Stimulated activated CD8-positive, alpha-beta memory T cell treated with anti-CD3 and anti-CD28 coated beads, Interleukin-4, amount 100 ng/mL, for 24 hours (primary cell): ENCODE measurements at places on chromosomes 5 and 9.

DNA sequence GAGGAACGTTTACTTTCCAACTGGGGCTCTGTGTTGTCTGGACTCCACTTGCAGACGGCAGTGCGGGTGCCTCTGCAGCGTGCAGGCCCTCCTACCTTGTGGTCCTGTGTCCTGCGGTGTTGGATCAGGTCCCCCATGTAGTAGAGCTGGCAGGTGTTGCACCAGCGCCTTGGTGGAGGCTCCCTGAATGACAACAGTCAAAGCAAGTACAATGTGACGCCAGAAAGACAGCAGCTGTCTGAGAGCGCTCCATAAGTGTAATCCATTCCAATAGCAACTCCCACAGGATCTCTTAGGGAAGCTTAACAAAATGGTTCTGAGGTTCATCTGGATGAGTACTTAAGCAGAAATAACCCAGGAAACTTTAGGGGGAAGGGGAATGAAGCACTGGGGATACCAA is 9.9 kb downstream of the BBLN start:
- no peak for DNase-seq

- DNase-seq = no peak
Observed at GRCh38 chr5:158647264-158647663, 452.5 kb downstream of the EBF1 start.

GRCh38 chr9:100011062-100011681 is 87.6 kb downstream of the ERP44 start:
- no peak for DNase-seq

GRCh38 chr5:61342071-61342501 is 10.0 kb downstream of the ZSWIM6 start:
- DNase-seq = no peak

GRCh38 chr9:92669527-92669889 is 423 bp downstream of the IPPK start:
- peak; percentile 18 for DNase-seq

- no peak for DNase-seq
Observed at GRCh38 chr5:177371120-177372033, 12.9 kb upstream of the SLC34A1 start.

DNA sequence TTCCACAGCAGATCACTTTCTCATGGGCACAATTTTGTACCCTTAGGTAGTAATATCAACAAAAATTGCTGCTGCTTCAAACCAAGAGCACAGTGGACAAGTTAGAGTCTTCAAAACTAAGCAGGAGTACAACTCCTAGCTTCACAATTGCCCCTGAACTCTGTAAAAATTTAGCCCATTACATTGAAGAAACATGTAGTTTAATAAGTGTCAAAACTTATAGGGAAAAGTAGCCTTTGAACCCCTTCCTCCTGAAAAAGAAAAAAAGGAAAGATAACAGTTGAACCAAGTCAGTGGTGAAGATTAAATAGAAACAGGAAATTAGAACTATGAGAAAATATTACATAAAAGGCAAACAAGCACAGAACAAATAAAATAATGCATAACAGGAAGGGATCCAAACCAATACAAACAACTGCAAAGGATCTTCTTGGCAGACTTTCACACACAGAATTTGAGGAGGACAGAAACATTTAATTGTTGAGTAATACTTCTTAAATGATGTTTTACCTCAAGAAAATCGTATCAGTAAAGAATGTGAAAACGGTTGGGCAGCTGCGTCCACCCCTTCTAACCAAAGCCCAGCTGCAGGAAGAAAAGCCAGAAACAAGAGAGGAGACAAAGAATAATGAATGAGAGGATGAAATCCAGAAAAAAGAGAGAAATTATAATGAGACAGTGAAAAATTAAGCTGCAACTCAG is 636.0 kb downstream of the NR2F1-AS1 start:
- no peak for DNase-seq

GRCh38 chr9:113675475-113675941 is 200.6 kb upstream of the ZNF618 start:
- no peak for DNase-seq

GRCh38 chr5:71838286-71838685 is 119.2 kb downstream of the CARTPT start:
- no peak for DNase-seq

GRCh38 chr5:148866024-148866423 is 39.6 kb downstream of the ADRB2 start:
- no peak for DNase-seq

GRCh38 chr9:92807031-92807756 is 42.6 kb upstream of the BICD2 start:
- DNase-seq = no peak

- DNase-seq = no peak
Observed at GRCh38 chr9:81669866-81670265, 19.5 kb downstream of the TLE1 start.

DNA sequence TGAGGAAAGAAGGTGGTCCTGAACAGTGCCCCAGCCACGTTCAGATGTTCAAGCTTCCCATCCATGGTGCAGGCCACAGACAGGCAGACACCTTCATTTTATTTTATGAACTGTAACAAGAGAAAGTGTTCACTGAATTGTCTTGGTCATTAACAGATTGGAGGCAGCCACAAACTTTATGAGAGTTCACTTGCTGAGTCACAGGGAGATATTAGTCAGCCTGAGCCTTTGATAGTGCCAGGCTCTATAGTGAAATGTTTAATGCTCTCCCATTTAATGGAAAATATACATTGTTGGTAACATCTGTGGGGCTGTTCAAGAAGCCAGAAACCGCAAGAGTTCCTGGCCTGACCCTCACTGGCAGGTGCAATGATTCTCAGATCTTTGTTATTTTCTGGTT is 237.0 kb downstream of the TENT4A start:
- DNase-seq = no peak

GRCh38 chr5:157182143-157182757 is 1.6 kb downstream of the ITK start:
- DNase-seq = no peak

DNA sequence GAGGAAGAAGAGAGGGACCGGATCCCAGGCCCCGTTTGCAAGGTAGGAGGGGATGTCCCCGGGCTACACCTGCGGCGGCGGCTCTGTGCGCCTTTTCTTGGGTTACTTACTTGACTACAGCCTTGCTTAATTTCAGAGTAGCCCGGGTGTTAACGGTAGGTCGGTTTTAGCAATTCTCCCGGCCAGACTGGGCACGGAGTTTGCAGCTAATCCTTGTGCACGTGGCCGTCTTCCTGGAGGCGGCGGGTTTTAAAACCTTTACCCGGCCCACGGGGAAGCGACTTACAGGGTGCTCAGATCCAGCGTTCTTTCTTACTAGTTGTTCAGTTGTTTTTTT is 313 bp downstream of the BRIX1 start:
- DNase-seq = peak; percentile 13

DNA sequence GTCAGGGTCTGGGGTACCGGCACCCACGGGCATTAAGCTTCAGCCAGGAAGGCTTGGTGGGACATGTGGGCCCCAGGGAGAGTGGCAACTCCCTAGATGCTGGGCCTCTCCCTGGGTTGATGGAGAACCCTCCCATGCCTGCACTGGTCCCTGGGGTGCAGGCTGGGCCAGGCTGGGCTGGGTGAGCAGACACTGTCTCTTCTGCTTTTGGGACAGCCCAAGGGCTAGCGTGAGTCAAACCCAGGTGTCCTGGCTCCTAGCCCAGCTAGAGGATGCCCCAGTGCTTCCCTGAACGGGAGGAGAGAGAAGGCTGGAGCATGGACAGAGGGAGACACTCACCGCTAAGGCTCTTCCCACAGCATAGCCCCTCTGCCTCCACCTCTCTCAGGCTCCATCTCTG is 5.7 kb upstream of the AQP7 start:
- no peak for DNase-seq

DNA sequence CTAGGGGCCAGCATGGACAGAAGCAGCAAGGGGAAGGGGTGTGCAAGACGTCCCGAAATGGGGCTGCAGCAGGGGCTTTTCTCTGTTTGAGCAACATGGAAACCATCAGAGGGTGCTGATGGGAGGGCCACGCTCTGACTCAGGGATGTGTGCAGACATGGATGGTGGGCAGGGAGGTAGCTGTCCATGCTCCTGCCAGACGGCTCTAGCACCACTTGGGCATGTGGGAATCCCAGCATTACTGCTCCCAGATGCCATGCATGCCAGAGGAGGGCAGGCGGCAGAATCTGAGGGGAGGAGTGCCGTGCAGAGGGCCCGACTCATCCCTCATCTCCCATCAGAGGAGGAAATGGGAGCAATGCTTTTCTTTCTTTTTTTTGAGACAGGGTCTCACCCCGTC is 45.6 kb upstream of the SLC25A51 start:
- DNase-seq = no peak

- no peak for DNase-seq
Observed at GRCh38 chr5:132059043-132059695, 1.3 kb upstream of the IL3 start.

- no peak for DNase-seq
Observed at GRCh38 chr9:73527521-73527920, 375.9 kb downstream of the ANXA1 start.

DNA sequence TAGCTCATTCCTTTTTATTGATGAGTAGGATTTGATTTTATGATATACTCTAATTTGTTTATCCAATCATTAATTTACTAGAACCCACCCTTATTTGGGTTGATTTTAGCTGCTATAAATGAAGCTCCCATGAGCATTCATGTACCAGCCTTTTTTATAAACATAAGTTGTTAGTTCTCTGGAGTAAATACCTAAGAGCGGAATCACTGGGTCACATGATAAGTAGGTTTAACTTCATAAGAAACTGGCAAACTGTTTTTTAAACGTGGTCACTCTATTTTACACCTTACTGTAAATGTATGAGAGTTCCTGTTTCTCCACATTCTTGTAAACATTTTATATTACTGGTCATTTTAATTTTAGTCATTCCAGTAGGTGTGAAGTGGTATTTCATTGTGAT is 364.6 kb downstream of the NPR3 start:
- DNase-seq = no peak

DNA sequence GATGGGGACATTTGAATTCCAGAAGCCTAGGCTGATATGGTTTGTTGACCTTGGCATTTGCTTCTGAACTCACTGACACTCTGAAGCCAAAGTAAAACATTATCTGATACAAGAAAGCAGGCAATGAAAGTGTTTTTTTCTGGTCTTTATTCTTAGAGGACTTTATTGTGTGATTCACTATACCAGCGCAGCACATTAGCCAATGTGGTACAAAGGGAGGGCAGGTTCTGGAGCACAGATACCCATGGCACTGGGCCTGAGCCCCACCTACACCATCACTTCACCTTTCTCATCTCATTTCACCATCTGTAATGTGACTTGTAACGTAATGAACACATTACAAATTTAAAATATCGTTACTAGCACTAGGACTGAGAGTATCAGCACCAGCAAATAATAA is 89.7 kb upstream of the ZNF366 start:
- DNase-seq = no peak

DNA sequence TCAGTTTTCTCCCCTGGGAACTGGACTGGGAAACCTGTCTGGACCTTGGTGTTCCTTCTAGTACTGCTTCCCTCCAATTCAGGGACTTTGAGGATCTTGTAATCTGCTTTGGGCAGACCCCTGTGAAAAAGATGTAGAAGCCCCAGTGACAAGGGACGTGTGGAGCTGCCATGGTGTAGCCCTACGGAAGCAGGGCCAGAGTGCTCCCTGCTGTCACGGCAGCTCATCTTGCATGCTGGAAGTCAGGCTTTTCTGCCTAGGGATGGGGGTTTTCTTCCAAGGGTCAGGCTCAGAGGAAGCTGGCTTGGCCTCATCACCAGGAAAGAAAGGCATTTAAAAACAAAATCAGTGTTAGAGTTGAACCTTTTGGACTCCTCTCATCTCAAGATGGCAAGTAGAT is 86.4 kb downstream of the AMBP start:
- no peak for DNase-seq

DNA sequence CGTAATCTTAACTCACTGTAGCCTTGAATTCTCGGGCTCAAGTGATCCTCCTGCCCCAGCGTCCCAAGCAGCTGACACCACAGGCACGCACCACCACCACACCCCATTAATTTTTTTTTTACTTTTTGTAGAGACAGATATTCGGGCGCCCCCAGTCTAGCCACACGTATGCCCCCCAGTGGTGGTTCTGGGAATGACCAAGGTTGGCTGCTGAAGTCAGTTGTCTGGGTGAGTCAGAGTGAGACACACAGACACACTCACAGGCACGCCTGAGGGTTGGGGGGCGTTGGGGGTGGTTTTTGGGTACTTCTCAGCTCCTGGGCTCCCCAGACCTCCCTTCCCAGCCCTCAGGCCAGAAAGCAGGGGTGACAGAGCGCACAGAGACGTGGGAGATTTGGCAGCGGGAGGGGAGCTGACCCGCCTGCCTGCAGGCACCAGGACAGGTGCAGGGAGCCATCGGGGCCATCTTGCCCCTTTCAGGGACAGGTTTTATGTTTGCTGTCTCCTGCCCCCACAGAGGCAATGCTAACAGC is 4.2 kb upstream of the ENTPD8 start:
- DNase-seq = peak; percentile 75

GRCh38 chr5:36365896-36366295 is 64.2 kb upstream of the RANBP3L start:
- no peak for DNase-seq

GRCh38 chr5:113118765-113119164 is 142.2 kb downstream of the DCP2 start:
- DNase-seq = no peak

DNA sequence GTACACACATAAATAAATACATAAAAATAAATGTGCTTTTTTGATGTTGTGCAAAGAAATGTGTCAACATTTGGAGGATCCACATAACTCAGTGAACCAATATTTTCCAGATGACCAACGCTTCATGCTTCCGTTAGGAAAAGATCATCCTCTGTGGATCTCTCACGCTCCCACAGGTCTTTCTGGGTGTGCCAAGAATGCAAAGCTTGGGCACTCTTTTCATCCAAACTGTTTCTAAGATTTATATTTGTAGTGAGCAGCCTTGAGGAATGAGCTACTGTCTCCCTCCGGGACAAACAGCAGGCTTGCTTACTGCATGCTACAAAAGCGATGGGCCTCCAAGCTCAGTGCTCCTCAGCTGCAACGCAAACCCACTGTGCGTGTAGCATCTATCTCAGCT is 46.2 kb upstream of the RUFY1 start:
- no peak for DNase-seq

GRCh38 chr5:128007939-128008338 is 75.6 kb upstream of the SLC12A2 start:
- DNase-seq = no peak

GRCh38 chr5:76608833-76609232 is 14.4 kb downstream of the F2RL2 start:
- DNase-seq = no peak

DNA sequence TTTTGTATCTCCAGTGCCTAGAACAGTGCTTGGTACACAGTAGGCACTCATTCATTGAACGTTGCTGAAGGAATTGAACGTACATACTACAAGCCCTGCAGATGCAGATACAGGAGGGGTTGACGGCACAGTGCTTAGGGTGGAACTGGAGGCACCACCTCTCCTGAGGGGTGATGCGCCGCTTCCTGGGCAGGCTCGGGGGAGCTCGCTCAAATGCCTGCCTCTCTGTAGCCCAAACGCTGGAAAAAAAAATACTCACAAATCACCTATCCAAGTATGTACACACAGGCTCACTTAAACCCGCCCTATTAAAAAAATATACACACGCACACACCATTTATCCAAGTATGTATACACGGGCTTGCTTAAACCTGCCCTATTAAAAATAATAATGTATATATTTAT is 536 bp upstream of the COMMD10 start:
- DNase-seq = no peak

GRCh38 chr9:14271093-14271673 is 42.8 kb downstream of the NFIB start:
- DNase-seq = no peak

GRCh38 chr9:128669786-128670185 is 13.1 kb upstream of the DYNC2I2 start:
- DNase-seq = no peak

- no peak for DNase-seq
Observed at GRCh38 chr9:37792122-37792521, 7.3 kb upstream of the EXOSC3 start.

- DNase-seq = no peak
Observed at GRCh38 chr5:32013658-32014057, 160.5 kb downstream of the GOLPH3 start.
